ENCODE measurements at places on chromosomes 1 and 21.

DNA sequence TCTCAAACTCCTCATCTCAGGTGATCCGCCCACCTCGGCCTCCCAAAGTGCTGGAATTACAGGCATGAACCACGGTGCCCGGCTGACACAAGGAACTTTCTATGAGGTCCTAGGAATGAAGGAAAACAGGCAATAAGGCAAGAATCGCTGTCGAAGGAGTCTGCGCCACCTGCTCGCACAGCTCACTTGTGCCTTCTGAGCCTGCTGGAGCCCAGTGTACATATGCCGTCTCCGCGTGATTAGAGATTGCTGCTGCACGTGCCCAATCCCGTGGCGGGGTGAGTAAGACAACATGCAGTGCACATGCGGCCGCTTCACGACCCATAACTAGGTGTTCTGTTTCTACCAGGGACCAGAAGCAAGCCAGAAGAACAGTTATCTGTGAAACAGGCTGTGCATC is 24.3 kb downstream of the H3-3A start:
- DNase-seq: no peak

DNA sequence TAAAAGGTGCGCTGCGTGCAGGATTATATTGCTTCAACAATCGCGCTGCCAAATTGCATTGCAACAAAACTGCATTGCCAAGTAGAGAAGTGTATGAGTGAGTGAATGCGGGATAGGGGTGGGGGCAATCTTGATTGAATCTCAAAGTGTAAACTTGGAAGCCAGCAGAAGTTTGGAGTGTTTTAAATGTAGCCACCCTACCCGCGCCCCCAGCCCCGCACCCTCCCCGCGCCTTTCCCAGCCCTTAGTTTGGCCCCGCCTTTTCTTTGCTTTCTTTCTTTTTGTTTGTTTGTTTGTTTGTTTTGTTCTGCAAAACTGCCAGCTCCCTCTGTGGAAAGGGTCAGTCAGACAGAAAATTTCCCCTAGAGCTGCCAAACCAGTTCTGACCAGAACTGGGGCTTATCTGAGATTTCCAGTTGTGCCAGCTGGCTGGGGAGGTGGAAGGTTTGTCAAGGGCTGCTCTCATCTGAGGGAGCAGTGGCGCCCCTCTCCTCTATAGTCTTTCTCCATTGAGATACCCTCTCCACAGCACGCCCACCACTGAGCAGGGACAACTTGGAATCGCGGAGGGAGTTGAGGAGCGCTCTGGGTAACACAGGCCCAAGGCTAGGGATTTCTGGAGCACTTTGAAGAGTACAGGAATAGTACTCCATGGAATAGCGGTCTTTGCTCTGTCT is 666 bp upstream of the BEND5 start:
- DNase-seq: peak; percentile 14

DNA sequence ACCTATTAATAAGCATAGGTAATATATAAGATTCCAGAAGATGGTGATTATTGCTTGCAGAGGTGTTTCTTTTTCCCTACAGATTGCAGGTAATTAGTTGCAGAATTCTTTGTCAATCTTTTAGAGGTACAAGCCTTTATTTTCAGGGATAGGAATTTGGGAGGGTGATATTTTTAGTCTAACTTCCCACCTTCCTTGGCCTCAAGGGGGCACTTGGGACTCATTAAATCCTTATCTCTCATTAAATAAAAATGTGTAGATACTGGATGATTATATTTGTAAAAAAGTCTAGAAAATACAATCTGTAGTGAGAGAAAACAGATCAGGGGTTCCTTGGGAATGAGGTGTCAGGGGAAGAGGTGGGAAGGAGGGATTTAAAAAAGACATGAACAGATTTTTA is 179.2 kb downstream of the PATJ start:
- DNase-seq: no peak

- no peak for DNase-seq
Measured at GRCh38 chr1:225539575-225539974, 111.7 kb upstream of the LBR start.

- DNase-seq: no peak
Measured at GRCh38 chr1:44854970-44855369, 11.9 kb upstream of the PTCH2 start.

- no peak for DNase-seq
Measured at GRCh38 chr1:171231326-171231725, 17.0 kb upstream of the FMO1 start.

GRCh38 chr1:26015358-26015757 is 6.2 kb upstream of the EXTL1 start:
- DNase-seq: no peak

- DNase-seq: peak; percentile 60
Measured at GRCh38 chr1:46687093-46687659, 15.5 kb downstream of the TEX38 start.

- no peak for DNase-seq
Measured at GRCh38 chr1:205604825-205605505, 26.8 kb downstream of the ELK4 start.

DNA sequence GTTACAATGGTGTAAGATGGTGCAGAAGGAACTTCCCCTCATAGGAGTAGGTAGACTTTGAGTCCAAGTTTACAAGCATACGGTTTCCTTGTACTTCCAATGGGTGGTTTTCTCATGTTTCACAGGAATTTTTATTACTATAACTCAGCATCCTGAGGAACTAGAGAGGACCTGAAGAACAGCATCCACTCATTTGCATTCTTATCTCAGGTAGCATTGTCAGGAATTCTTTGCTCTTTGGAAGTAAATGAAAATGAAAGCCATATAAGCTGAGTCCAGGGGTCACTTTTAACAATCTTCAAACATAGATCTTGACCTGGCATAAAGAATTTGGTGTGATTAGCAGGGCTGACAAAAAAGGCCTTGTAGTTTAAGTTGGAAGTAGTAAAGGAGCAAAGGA is 34.4 kb downstream of the CLCA4 start:
- DNase-seq: no peak

GRCh38 chr21:31974454-31974985 is 101.7 kb downstream of the HUNK start:
- no peak for DNase-seq

GRCh38 chr1:106659490-106660244 is 396.8 kb upstream of the PRMT6 start:
- no peak for DNase-seq

- DNase-seq: no peak
Measured at GRCh38 chr21:36463204-36463603, 16.7 kb downstream of the CLDN14 start.

DNA sequence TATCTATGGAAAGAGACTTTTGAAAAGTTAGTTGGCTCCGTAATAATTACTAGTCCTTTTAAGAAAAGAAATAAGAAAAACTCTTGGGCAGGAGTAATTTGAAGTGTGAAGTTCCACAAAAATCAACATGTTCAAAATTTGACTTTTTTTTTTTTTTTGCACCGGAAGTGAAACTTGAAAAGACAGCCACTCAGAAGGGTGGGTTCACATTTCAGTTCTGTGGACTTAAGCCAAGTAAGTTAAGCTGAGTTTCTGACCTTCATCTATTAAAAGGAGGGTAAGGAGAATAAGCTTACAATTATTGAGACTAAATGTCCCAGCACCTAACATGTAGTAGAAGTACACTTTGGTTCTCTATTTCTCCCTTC is 11.0 kb downstream of the RO60 start:
- no peak for DNase-seq

DNA sequence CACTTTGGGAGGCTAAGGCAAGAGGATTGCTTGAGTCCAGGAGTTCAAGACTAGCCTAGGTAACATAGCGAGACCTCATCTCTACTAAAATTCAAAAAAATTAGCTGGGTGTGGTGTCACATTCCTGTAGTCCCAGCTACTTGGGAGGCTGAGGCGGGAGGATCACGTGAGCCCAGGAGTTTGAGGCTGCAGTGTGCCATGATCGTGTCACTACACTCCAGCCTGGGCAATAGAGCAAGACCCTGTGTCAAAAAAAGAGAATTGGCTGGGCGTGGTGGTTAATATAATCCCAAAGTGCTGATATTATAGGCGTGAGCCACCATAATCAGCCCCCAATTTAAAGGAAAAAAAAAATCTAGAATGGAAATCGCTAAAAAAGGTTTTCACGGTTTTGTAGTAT is 7.0 kb downstream of the MACO1 start:
- no peak for DNase-seq

DNA sequence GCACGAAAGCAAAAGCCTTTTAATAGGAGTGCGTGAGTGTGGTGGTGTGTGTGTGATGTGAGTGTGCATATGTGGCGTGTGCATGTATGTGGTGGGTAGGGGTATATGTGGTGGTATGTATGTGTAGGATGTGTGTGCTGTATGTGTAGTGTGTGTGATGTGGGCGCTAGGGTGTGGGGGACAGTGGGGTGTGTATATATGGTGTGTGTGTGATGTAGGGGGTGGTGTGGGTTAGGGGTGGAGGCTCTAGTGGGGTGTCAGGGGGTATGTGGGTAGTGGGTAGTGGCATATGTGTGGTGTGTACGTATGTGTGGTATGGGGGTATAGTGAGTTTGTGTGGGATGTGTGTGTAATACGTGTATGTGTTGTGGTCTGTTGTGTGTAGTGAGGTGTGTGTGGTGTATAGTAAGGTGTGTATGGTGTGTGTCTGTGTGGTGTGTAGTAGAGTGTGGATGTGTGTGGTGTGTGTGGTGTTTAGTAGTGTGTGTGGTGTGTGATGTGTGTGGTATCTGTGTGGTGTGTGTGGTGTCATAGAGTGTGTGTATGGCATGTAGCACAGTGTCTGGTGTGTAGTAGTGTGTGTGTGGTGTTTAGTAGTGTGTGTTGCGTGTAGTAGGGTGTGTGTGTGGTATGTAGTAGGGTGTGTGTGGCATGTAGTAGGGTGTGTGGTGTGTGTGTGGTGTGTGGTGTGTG is 86.0 kb downstream of the SYT2 start:
- no peak for DNase-seq

DNA sequence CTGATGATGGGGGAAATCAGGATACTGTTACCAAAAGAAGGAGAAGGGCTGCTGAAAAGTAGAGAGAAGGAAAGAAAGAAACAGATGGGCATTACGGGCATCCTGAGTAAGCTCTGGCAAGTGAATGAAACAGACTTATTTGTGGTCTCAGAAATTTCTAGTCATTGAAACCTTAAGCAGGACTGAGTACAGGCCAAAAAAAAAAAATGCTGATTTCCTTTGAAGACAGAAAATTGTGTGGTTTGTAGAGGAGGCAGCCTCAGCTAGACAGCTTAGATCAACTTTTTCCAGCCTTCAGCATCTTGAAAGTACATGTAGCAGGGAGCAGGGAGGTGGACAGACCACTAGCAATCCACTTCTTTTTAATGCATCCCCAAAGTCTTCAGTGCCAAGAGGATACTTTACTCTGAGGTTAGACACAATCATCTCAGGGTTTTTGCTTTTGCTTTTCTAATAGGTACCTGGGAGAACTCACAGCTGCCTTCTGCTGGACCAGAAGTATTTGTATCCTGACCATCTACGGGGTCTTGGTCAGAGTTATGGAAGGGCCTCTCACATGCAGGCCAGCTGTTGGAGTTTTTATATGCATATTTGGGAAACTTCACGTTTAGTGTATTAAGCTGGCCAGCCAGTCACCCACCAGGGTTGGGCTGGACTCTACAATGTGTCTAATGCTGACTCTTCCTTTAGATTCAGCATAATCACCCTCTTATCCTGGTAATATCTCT is 10.6 kb upstream of the CAPZB start:
- DNase-seq: no peak

- no peak for DNase-seq
Measured at GRCh38 chr1:54328066-54328636, 78.0 kb downstream of the SSBP3 start.

GRCh38 chr1:71785450-71785849 is 496.9 kb downstream of the NEGR1 start:
- DNase-seq: peak; percentile 37

DNA sequence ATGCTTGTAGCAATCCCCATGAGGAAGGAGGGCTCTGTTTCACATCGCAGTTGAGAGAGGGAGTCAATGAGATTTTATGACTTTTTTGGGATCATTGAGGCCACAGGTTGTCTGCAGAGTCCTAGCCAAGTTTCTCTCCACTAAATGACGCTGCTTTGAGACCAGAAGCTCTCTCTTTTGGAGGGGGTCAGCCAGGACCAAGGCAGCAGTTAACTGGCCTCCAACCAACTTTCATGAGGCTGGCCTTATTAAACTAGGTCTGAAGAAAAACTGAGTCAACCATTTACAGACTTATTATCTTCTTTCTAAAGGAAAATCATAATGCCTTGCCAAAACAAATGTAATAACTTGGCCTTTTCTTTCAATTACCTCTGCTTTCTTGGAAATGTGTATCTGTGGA is 8.6 kb downstream of the WLS start:
- no peak for DNase-seq

DNA sequence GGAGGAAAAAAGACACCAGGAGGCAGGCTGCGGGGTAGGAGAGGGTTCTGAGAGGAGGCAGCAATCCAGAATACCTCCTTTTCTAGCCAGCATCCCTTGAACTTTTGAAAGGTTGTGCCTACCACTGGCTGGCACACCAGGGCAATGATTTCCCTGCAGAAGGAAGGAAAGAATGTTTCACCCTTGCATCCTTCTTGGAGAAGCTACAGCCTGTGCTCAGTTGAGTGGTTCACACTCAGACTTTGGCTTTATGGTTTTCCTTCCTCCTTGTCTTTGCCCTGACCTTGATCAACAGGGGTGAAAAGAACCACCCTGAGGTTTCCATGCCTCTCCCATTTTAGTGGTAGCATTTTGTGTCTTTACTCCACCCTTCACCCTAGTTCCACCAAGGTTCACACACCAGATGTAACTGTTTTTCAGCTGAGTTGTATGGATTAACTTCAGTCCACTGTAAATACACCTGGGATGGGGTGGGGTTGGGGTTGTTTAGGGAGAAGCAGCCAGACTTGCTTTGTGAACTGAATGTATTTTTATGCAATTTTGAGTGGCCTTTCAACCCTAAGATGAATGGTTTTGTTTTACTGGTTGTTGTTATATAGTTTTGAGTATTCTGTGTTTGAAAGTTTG is 122.3 kb downstream of the SYT2 start:
- no peak for DNase-seq

- DNase-seq: no peak
Measured at GRCh38 chr1:15289251-15289651, 42.2 kb downstream of the FHAD1 start.

DNA sequence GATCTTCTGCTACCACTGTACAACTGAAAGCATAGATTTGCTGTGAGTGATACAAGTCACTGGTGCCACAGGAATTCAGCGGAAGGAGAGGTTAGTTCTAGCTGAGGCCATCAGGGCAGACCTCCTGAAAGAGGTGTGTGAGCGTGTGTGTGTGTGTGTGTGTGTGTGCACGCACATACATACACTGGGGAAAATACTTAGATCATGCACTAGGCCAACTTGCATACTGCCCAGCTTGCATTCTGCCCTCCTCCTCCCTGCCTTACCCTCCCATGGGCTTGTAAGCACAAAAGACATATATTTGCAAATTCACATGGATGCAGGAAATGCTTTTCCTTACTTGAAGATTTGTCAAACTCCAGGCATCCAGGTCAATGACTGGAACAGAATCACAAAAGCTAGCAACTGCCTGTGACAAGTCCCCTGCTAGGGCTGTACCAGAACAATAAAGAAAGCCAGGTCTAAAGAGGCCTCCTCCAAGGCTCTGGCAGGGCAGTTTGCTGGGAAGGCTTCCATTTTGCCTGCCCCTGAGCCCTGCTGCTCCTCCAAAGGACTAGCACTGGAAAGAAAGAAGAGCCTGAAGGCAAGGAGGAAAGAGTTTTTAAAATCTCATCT is 23.2 kb downstream of the PLEKHA6 start:
- DNase-seq: no peak
